ENCODE measurements at places on chromosomes 16 and 17.
A peak's percentile ranks its signal among the peaks of the same experiment; 100 is the strongest.

DNA sequence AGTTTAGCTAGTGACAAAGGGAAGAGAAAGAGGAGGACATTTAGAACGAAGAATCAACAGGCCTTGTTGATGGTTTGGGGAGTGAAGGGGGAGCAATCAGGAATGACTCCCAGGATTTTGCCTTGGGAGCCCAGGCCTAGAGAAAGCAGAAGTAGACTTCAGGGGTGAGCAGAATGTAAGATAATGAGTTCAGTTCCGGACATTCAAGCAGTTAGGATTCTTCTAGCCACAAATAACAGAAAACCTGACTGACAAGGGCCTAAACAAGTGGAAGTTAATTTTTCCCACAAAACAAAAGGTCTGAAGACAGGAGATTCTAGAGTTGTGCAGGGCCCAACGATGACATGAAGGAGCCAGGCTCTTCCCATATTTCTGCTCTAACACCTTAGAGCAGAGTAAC, 45.9 kb downstream of the SKAP1 start:
- DNase-seq = no peak

GRCh38 chr17:75402026-75402425, 3.5 kb downstream of the GRB2 start:
- DNase-seq = no peak

- DNase-seq = no peak
Measured at GRCh38 chr17:68293490-68294195, 2.3 kb downstream of the ARSG start.

DNA sequence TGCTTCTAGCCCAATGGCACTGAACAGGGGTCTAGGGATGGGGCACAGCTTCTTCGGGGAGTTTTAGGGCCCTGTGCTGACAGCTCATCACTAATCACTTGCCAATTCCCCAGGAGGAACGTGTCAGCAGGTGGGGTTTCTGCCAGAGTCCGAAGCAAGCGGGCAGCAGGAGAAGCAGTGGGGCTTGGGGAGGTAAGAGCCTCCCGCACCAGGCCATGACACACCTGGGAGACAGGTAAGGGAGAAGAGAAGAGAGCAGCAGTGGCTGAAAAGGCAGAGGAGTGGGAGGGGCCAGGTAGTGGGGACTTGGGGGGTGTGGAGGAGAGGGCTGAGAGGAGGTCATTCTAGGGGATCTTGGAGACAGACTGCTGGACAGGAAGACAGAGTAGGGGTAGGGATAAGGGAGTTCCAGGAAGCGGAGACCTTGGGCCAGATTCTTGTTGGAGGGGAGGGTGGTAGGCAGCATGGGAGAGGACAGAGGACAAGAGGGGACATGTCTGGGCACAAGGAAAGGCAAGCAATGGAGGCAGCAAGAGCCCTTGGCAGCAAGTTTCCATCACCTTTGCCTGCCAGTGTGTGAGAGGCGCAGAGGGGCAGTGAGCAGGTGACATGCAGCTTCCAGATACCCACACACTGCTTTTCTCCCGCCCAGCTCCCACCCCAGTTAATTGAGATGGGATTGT, 4.9 kb downstream of the PHOSPHO1 start:
- DNase-seq = no peak

DNA sequence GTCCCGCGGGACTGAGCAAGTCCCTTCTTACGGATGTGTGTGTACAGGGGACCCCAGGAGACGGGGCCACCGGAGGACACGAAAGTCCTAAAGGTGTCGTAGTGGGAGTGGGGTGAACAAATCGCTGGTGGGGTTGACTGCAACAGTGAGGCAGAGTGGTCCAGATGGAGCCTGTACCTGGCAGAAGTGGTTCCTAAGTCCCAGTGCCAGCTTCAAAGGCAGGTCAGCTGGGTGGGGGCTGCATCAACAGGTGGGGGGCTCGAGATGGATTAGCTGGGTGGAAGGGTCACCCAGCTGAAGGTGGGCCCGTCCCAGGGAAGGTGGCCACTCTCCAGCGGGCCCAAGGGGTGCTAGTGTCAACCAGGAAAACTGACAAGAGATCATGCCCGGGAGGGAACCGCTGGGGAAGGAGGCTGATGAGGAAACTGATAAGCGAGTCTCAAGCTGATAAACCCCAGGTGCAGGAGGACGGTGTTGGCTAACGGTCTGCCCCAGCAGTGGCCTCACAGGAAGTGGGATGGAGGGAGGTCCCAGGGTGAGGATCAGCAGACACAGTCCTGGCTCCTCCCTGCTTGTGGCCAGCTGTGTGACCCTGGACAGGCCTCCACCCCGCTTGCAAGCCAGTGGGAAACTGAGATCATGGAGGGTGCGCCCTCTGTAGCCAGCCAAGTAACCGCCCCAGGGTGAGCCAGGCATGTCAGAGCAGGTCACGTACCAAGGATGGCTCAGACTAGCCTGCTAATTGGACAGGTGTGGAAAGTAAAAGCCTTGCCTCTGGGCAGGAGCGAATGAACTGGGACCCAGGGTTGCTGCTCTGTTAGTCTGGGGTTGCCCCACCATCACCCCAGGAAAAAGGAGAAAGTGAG, 1.0 kb downstream of the ORAI3 start:
- DNase-seq = peak; percentile 61

DNA sequence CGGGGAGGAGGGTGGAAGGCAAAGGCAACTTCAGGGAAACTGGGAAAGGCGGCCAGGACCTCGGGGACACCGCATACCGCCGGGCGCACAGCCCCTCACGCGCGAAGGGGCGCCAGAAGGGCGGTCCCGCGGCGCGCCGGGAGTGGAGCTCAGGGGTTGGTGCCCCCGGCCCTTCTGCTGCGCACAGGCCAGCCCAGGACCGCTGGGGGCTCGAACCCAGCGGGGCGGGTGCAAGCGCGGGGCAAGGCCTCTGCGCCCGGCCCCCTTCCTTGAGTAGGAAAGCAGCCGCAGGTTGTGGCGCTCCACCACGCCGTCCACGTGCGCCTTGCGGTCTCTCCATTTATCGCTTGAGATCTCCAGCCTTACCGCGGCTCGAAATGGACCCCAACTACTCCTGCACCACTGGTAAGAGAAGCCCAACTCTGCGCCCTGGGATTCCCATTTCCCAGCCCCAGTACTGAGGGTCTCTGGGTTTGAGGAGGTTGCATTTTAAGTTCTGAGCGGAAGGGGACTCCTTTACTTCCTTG, 3.0 kb upstream of the MT1A start:
- DNase-seq = no peak

DNA sequence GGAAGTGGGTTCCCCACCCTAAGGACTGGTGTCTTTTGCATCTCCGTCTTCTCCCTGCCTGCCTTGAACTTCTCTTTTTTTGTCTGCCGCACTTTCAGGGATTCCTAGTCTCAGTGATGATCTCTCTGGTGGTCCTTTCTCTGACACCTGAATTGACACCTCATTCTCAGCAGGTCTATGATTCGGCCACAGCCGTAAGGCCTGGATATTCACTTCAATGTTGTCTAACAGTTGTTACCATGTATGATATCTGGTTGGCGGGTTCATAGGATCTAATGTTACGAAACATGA, 25.1 kb upstream of the SLC47A1 start:
- no peak for DNase-seq

DNA sequence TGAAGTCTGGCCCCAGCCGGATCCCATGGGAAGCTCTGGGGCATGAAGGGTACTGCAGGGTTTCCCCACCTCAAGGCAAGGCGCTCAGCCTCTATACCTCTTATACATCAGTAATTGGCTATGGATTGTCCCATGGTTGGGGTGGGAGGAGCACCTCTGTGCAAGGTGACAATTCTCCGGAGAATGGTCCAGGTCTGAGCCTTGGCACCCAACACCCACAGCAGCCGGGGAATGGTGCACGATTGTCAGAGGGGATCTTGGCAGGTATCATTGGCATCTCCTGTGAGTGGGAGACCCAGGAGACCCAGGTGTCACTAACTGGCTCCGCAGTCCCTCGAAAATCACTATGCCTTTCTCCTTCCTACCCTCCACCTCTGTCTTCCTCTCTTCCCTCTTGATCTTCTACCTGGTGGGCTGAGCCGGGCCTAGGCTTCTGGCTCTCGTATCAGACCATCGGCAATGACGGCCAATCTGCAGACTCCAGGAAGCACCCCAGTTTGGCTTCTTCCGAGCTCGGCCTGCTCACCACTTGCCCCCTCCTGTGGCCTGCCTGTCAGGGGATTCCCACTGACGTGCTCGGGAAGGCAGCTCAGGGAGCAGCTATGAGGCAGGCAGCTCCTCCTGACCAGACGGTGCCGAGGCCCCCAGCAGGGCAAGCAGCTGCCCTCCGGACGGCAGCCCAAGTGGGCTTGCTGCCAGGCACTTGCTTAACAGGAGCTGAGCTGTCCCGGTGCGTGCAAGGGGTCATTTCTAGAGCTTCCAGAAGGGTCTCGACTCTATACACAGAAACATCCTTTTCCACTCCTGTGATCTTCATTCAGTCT, 10.0 kb upstream of the CALB2 start:
- no peak for DNase-seq

GRCh38 chr16:55475919-55476318, 3.1 kb upstream of the MMP2 start:
- DNase-seq = no peak

DNA sequence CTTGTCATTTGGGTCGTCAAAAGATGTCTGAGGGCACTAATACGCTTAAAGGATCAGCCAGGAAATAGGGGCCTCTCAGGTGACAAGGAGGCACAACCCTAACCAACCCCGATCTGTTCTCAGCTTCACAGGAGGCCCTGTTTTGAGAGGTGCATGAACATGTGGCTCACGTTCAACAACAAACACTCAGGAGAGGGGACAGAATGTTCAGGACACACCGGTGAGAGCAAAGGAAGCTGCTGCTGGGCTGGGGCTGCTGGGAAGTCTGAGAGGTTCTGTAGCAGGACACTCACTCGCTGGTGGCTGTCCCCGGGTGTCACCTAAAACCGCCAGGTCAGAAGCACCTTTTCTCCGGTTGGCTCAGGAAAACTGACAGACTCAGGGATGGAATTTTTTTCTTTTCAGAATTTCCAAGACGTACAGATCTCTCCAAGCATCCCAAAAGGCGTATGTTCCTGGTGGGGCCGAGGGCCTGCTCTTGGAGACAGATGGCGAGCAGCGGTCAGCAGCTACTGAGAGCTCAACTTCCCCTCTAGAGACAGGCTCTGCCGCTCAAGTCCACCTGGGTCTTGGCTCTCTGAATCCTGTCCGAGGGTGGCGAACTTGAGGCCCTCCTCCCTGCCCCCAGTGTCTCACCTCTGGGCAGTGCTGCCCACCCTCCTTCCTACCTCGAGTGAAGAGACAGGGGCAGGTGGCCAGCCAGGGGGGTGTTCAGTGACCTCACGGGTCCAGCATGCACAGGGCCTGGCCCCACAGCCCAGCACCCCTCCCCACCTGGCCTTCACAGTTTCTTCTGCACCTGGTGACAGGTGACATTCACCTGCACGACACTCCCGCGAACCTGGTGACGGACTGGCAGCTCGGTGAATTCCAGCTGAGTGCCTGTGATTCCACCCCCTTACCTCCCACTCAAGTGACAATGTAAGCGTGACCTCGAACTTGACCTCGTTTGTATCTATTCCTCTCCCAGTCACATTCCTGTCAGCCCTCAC, 22.9 kb downstream of the CLUH start:
- no peak for DNase-seq

- no peak for DNase-seq
Measured at GRCh38 chr17:42097691-42098631, at the start of gene ZNF385C. ZNF385C (minus strand) TSS chr17:42098473; CDS start chr17:42063056, 35,417 bp downstream.

GRCh38 chr16:4347010-4347409, 4.1 kb downstream of the PAM16 start:
- DNase-seq = peak; percentile 86

GRCh38 chr16:3431779-3432219, 11.5 kb downstream of the ZNF597 start:
- peak; percentile 29 for DNase-seq

- DNase-seq = no peak
Measured at GRCh38 chr16:26688105-26688504, 378.6 kb upstream of the C16orf82 start.

GRCh38 chr16:66923866-66924265, 1.5 kb downstream of the RRAD start:
- DNase-seq = no peak

All from inflammatory macrophage treated with lipopolysaccharide for 1 hour (primary cell).